ENCODE measurements at places on chromosomes 12 and 14. TPM values are rescaled to one million over a fixed set of nuclear protein-coding genes. Genes with fewer than 3 reads are reported as not detected.

The ADAM21 gene
- total RNA-seq, result 0.20 TPM

The SLCO1B1 gene
- total RNA-seq, result not detected

The KRT3 gene
- total RNA-seq, result not detected

The P2RX2 gene
- not detected for total RNA-seq

The IRAK3 gene
- total RNA-seq, result 5.2 TPM

The RPGRIP1 gene
- total RNA-seq, result 0.42 TPM

The USP44 gene
- total RNA-seq, result 3.6 TPM

The PROX2 gene
- total RNA-seq, result not detected

The CLEC12A gene
- not detected for total RNA-seq

The TMEM132C gene
- total RNA-seq, result 4.1 TPM

The PYM1 gene
- total RNA-seq, result 19.5 TPM

The RASSF9 gene
- total RNA-seq, result 3.9 TPM

The TMEM30B gene
- total RNA-seq, result 3.5 TPM

The ZNF384 gene
- total RNA-seq, result 59.3 TPM

The CARMIL3 gene
- total RNA-seq, result 0.08 TPM

The CACNA1C gene
- 2.6 TPM for total RNA-seq

The CMTM5 gene
- total RNA-seq, result not detected

The SPTB gene
- 1.4 TPM for total RNA-seq

The STON2 gene
- 27.6 TPM for total RNA-seq

The CLEC7A gene
- total RNA-seq, result 3.8 TPM

The AREL1 gene
- total RNA-seq, result 22.4 TPM

The FOXG1 gene
- 1.3 TPM for total RNA-seq

The SIX4 gene
- 3.5 TPM for total RNA-seq

The PRKAB1 gene
- 23.8 TPM for total RNA-seq

The TBC1D30 gene
- 2.7 TPM for total RNA-seq

The ANHX gene
- not detected for total RNA-seq

The AQP5 gene
- not detected for total RNA-seq

The SLC5A8 gene
- total RNA-seq, result 0.15 TPM

The TEAD4 gene
- 5.9 TPM for total RNA-seq

The CMA1 gene
- not detected for total RNA-seq

The CLEC1A gene
- total RNA-seq, result 5.6 TPM

The PHC1 gene
- 50.2 TPM for total RNA-seq

The TOMM20L gene
- total RNA-seq, result 0.78 TPM

The GPR65 gene
- total RNA-seq, result 1.3 TPM

The CNTN1 gene
- total RNA-seq, result 30.9 TPM

The KRT2 gene
- not detected for total RNA-seq

The ANO4 gene
- total RNA-seq, result 4.9 TPM

The CD163L1 gene
- total RNA-seq, result 1.5 TPM

The RNU7-1 gene
- not detected for total RNA-seq

The SIRT4 gene
- 1.1 TPM for total RNA-seq

The SERPINA5 gene
- total RNA-seq, result 8.3 TPM

The KRT82 gene
- total RNA-seq, result not detected

The CPNE6 gene
- total RNA-seq, result not detected

The CCDC184 gene
- total RNA-seq, result 6.4 TPM

The KLHDC1 gene
- total RNA-seq, result 22.9 TPM
